Subcutaneous preadipocyte (primary cell): ENCODE measurements at places on chromosomes 5 and 9. TPM values are rescaled to one million over a fixed set of nuclear protein-coding genes. Genes with fewer than 3 reads are reported as not detected.

Gene PCDHGA8
- 1.5 and 1.8 TPM in 2 replicates for total RNA-seq

Gene GDNF
- total RNA-seq, result 0.37 and 0.39 TPM in 2 replicates

Gene CLIC3
- 0.20 and 0.73 TPM in 2 replicates for total RNA-seq

Gene LHX3
- not detected in 2 replicates for total RNA-seq

Gene GFRA3
- under 0.01 TPM in 1 of 2 replicates, not detected in the other for total RNA-seq

Gene INSL6
- total RNA-seq, result not detected in 2 replicates

Gene DCANP1
- not detected in 2 replicates for total RNA-seq

Gene SCGB3A1
- not detected in 2 replicates for total RNA-seq

Gene GRIA1
- total RNA-seq, result under 0.01 TPM in 1 of 2 replicates, not detected in the other

Gene WDR38
- not detected in 2 replicates for total RNA-seq

Gene TERT
- total RNA-seq, result not detected in 2 replicates

Gene MARCOL
- not detected in 2 replicates for total RNA-seq

Gene LHX6
- total RNA-seq, result under 0.01 TPM in 1 of 2 replicates, not detected in the other

Gene TMEM38B
- 20.2 and 20.5 TPM in 2 replicates for total RNA-seq

Gene DOK3
- total RNA-seq, result 1.1 and 1.4 TPM in 2 replicates

Gene CCL21
- total RNA-seq, result not detected in 2 replicates

Gene NUTM2F
- not detected in 2 replicates for total RNA-seq

Gene MCIDAS
- not detected in 2 replicates for total RNA-seq

Gene SLC1A3
- 10.3 and 16.8 TPM in 2 replicates for total RNA-seq

Gene RIGI
- total RNA-seq, result 4.8 and 7.4 TPM in 2 replicates

Gene EEIG1
- total RNA-seq, result 10.8 and 13.6 TPM in 2 replicates

Gene CDH9
- not detected in 2 replicates for total RNA-seq

Gene MAMDC2
- 1.4 and 1.8 TPM in 2 replicates for total RNA-seq

Gene ABCA2
- 15.4 and 19.5 TPM in 2 replicates for total RNA-seq

Gene CARTPT
- not detected in 2 replicates for total RNA-seq

Gene PCDHGA9
- 2.9 and 4.3 TPM in 2 replicates for total RNA-seq

Gene PCDHB11
- 0.37 TPM in 1 of 2 replicates, not detected in the other for total RNA-seq

Gene CDKN2B
- total RNA-seq, result 9.2 and 29.1 TPM in 2 replicates

Gene RASEF
- total RNA-seq, result under 0.01 TPM in 2 replicates

Gene SLC45A2
- total RNA-seq, result 0.20 and 0.37 TPM in 2 replicates

Gene NR5A1
- not detected in 2 replicates for total RNA-seq

Gene GPR150
- 0.20 and 0.37 TPM in 2 replicates for total RNA-seq

Gene PKD2L2
- total RNA-seq, result not detected in 2 replicates

Gene KCNMB1
- not detected in 2 replicates for total RNA-seq

Gene ANKRD18A
- total RNA-seq, result not detected in 2 replicates

Gene PCDHB5
- total RNA-seq, result under 0.01 and 0.20 TPM in 2 replicates

Gene SPATA31D4
- not detected in 2 replicates for total RNA-seq

Gene TOR4A
- total RNA-seq, result 4.0 and 16.0 TPM in 2 replicates

Gene PLAC8L1
- total RNA-seq, result 0.20 TPM in 1 of 2 replicates, not detected in the other

Gene C9orf50
- not detected in 2 replicates for total RNA-seq

Gene CDC26
- total RNA-seq, result 24.8 and 27.9 TPM in 2 replicates

Gene SPATA31C1
- total RNA-seq, result not detected in 2 replicates

Gene IFNA13
- total RNA-seq, result not detected in 2 replicates

Gene PTGR1
- 41.2 and 56.2 TPM in 2 replicates for total RNA-seq

Gene PCDHGA2
- 1.4 and 1.5 TPM in 2 replicates for total RNA-seq

Gene SMIM33
- not detected in 2 replicates for total RNA-seq

Gene FBXW2
- 23.9 and 28.5 TPM in 2 replicates for total RNA-seq

Gene PCA3
- total RNA-seq, result under 0.01 TPM in 2 replicates

Gene FYB1
- total RNA-seq, result under 0.01 TPM in 2 replicates

Gene SLC6A19
- total RNA-seq, result not detected in 2 replicates

Gene OCLN
- total RNA-seq, result 5.5 and 7.3 TPM in 2 replicates

Gene NCS1
- 33.1 and 47.9 TPM in 2 replicates for total RNA-seq

Gene IL9
- not detected in 2 replicates for total RNA-seq
